ENCODE measurements at places on chromosomes 7 and 10.

GRCh38 chr7:42628054-42628453 lies 283.8 kb downstream of the C7orf25 start:
- DNase-seq: no peak

- no peak for DNase-seq
Observed at GRCh38 chr7:2566890-2567678, 8.3 kb downstream of the IQCE start.

DNA sequence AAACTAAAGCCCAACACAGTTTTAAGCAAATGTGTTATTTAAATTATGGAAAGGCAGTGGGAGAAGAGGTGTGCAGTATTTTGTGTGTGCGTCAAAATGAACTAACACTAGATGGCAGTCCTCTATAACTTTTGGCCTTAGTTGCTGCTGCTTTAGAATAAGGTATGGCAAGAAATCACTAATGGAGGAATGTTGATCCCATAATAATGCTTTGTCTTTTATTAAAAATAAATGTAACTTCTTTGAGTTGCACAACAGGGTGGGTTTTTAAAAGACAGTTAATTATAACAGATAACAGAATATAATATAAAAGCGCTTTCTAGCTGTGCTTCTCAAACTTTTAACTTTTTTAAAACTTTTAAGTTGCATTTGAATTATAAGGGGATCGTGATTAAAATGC lies 56.4 kb downstream of the BBS9 start:
- DNase-seq: peak; percentile 65

GRCh38 chr7:1857487-1858421 lies 187.7 kb downstream of the ELFN1 start:
- no peak for DNase-seq

DNA sequence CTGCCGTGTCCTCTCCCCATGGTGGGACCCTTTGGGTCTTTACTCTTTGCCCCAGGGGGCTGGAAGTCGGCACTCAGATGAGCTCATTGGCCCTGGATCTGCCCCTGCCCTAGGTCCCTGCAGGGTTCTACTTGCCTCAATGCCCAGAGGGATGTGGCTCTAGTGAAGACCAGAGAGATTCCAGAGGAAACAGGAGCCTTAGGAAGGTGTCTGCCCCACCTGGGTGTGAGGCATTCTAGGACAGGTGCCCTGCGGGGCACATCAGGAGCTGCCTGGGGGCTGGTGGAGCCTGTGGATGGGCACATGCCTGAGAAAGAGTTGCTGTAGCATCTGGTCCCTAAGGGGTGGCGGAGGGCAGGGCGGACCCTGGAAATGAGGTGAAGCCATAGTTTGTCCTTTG lies 128.6 kb downstream of the ADCY1 start:
- no peak for DNase-seq

GRCh38 chr7:20576166-20576660 lies 39.3 kb upstream of the ABCB5 start:
- no peak for DNase-seq

- no peak for DNase-seq
Observed at GRCh38 chr7:96669812-96670211, 39.8 kb downstream of the SEM1 start.

DNA sequence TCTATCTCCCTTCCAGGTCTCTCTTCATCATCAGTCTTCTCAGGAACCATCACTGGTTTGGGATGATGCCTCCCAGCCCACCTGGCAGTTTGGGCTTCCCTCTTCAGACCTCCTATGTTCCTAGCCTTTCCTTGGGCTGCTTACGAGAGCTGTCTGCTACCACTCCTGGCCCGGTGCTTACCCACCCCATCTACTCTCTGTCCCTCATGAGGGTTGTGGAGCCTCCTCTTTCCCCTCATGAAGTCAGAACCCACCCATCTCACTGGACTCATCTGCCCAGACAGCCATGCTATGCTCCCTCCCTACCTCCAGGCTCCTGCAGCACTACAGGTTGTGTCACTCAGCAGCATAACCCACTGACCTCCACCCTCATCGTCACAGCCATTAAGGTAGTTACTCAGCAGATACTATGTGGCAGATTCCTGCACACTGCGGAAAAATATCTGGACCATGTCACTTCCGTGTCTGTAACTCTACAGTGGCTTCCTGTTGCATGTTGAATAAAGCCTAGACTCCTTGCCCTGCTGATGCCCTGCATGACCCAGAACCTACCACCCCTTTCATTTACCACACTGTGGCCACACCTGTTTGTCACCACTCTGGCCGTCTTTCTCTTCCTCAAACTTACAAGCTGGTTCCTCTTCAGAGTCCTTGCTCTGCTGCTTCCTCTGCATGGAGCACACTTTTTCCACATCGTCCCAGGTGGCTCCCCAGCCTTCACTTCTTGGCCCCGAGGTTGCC lies 2.0 kb downstream of the DBNL start:
- no peak for DNase-seq

- DNase-seq: no peak
Observed at GRCh38 chr7:47266799-47267198, 315.1 kb downstream of the TNS3 start.

GRCh38 chr10:104197364-104197763 lies 34.8 kb downstream of the CFAP43 start:
- no peak for DNase-seq

GRCh38 chr7:32206987-32207386 lies 136.8 kb upstream of the PDE1C start:
- DNase-seq: no peak

DNA sequence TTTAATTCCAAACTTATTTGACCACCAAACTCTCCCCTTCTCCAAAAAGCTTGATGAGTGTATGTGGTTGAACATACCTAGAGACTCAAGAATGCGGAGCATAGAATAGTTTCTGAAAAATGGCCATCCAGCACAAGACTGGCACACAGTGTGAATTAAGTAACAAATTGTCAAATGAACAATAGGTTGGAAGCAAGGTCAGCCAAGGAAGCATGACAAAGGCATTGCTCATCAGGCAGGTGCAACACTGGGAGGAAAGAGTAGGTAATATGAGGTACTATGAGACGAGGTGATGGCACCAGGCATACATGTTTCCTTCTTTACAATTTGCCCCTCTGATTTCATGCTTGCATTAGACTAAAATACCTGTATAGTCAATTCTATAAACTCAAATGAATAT lies 73.7 kb downstream of the DKK1 start:
- DNase-seq: peak; percentile 43

- DNase-seq: peak; percentile 20
Observed at GRCh38 chr7:133854739-133855138, 272.4 kb upstream of the LRGUK start.

GRCh38 chr7:111091593-111092358 lies 849 bp downstream of the LRRN3 start:
- no peak for DNase-seq

DNA sequence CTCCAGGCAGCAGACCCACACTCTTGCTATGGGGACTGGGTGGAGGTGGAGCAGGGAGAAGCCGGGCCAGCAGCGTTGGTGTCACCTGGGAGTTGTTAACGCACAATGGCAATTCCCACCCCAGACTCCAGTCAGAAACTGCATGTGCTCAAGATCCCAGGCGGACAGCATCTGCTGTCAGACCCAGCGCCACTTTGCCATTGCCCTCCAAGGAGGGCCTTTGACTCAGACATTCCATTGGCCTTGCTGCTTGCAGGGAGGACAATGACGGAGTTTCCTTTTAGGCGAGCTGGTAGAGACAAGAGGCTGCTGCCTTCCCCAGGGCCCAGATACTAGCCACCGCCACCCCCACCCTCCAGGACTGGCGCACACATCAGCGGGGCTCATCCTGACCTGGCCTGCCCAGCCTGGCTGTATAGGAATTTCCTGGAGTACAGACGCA lies 34.5 kb downstream of the ZNF775 start:
- no peak for DNase-seq

GRCh38 chr10:20936396-20936795 lies 39.3 kb upstream of the NEBL start:
- DNase-seq: no peak

DNA sequence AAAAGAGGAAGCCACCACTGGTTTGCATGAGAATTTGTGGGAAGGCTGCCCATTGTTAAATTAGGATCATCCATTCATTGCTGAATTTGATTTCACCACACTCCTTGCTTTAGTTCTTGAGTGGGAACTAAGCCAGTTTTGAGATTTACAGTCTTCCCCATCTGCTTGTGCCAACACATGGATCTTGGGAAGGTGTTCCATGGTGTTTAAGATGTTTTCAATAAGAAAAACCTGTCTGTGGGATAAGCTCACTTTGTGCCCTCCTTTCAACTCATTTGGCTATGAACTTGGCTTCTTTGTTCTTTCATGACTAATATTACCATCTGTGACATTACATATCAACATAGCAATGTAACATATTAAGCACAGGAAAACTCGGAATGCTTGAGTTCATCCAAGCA lies 73.2 kb downstream of the INHBA start:
- no peak for DNase-seq

GRCh38 chr7:157685430-157686284 lies 348.9 kb downstream of the DNAJB6 start:
- DNase-seq: no peak

DNA sequence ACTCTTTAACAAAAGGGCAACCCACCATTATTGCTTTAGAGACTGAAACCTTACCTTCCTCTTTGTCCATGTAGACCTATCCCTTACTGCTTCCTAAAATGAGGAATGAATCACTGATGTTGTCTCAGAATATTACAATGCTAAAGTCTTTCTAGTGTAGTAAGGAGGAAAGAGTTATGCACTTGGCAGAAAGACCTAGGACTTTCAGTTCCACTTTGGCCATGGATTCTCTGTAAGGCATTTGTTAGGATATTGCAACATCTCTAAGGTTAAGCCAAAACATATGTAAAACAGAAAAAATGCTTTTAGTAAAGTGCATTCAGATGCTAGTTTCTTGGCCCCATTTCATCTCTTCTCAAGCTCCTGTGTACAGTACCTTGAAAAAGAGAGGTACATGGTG lies 230.9 kb downstream of the PARD3 start:
- peak; percentile 34 for DNase-seq

GRCh38 chr7:148083448-148083847 lies 507.1 kb upstream of the C7orf33 start:
- DNase-seq: no peak

DNA sequence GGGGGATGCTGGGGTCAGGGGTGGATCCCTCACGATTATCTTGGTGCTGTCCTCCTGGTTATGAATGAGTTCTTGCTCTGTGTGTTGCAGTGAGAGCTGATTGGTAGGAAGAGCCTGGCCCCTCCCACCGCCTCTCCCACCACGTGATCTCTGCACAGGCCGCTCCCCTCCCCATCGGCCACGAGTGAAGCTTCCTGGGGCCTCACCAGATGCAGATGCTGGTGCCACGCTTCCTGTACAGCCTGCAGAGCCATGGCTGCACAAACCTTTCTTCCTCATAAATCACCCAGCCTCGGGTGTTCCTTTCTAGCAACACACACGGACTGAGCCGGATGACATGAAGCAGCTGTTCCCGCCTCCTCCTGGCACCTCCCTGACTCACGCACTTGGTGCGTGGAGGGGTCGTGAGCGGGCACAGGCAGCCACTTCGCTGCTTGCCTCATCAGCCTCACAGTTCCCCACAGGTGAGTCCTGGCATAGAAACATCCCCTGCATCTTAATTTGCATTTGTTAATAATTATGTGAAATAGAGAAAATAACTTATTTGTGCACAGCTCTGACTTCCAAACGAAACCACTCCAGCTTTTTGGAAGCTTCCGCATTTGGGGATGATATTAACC lies 210.8 kb downstream of the ADARB2 start:
- DNase-seq: no peak

DNA sequence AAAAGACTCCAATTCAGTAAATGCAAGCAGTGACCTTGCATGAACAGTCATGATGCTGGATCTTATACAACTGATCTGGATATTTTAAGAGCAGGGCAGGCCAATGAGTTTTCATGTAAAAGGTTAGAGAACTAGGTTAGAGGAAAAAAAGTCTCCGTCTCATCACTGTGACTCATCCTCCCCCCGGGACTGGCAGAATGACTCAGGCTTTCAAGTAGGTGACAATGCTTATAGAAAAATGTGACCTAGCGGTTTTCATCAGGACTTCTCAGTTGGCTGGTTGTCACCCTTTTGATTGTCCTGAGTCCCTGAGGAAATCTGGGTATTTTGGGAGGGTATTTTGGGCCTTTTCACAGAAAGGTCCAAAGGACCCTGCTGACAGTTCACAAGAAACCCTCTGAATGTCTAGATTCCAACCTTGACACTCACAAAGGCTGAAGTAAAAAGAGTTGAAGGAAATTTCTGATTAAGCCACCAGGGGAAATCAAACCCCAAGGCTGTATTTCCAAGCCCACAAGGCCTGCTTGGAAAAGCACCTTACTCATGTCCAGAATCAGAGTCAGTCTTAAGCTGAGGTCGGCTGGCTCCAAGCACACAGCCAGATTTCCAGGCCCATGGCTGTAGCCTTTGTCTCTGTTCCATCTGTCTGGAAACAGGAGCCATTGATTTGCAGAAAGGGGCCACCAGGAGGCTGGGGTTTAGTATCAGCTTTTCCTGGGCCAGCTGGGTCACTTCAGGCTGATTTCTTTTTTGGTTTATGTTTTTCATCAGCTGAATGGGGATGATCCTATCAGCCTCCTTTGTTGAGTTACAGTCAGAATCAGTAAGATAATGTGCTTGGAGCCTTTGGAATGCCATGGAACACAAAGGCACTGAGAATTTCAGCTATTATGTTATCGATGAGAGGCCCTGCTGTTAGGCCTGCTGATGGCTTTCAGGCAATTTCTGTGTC lies 226.4 kb upstream of the HABP2 start:
- DNase-seq: peak; percentile 93

- DNase-seq: peak; percentile 98
Observed at GRCh38 chr10:323651-324293, 188.5 kb downstream of the ZMYND11 start.

DNA sequence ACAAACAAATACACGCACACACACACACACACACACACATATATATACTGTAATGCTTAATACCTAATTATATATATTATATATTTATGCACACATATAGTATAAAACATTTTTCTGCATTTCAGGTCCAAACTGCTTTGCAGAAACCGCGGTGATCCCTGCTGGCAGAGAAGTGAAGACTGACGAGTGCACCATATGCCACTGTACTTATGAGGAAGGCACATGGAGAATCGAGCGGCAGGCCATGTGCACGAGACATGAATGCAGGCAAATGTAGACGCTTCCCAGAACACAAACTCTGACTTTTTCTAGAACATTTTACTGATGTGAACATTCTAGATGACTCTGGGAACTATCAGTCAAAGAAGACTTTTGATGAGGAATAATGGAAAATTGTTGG lies 138.5 kb downstream of the VWC2 start:
- DNase-seq: no peak

DNA sequence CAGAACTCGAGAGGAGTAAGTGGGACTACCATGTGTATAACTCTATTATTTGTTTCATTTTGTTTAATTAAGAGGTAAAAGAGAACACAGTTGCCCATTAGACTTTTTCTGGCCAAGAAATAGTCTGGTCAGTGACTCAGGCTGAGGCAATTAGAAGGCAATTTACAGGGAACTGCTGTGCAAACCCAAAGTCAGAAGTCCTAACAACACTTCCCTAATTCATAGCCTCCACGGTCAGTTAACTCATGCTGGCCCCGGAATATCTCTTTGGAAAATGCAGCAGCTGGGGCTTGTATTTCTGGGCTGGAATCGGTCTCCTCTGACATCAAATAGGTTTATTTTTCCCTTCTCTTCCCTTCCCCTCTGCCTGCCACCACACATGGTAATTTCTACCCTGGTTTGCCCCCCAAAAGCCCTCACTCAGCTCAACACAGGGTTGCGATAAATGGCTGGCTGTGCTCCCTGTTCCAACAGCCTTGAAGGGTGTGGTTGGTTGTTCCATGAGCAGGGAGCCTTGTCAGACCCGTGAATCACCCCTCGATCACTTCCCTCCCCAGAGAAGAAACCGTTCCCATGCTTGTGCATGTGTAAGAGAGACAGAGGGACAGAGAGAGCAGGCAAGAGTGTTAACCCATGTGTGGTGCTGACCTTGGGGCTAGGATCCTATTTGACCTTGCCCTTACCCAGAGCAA lies 5.3 kb downstream of the SH3PXD2A start:
- peak; percentile 96 for DNase-seq
